ENCODE measurements at places on chromosomes 6 and 20.

- no peak for DNase-seq
These were observed 59.7 kb upstream of the GLP1R start for GRCh38 chr6:38988736-38989449.

- no peak for DNase-seq
These were observed 520 bp downstream of the SLC24A3 start for GRCh38 chr20:19212821-19213502.

- peak; percentile 5 for DNase-seq
These were observed 38.3 kb downstream of the HECA start for GRCh38 chr6:139173172-139173571.

GRCh38 chr6:131761060-131761761 lies 46.6 kb upstream of the ENPP1 start:
- no peak for DNase-seq

GRCh38 chr6:44549516-44549915 lies 162.0 kb downstream of the CDC5L start:
- DNase-seq: no peak

DNA sequence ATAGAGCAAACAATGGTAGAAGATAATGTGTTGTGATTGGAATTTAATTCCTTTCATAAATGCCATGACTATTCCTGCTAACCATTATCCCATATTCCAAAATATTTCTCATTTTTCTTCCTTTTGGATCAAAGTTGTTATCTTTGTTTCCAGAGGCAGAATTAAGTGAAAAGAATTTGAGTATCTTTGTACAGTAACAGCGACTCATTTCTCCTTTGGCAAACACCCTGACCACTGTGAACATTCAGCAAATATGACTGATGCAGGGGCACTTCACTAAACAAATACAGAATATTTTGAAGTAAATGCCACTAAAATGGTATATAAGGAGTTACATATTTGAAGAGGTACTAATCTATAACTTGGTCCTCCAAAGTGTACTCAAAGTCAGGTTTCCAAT lies 105.0 kb upstream of the LAMP5 start:
- DNase-seq: no peak

GRCh38 chr6:126437205-126437604 lies 97.3 kb downstream of the CENPW start:
- DNase-seq: no peak

DNA sequence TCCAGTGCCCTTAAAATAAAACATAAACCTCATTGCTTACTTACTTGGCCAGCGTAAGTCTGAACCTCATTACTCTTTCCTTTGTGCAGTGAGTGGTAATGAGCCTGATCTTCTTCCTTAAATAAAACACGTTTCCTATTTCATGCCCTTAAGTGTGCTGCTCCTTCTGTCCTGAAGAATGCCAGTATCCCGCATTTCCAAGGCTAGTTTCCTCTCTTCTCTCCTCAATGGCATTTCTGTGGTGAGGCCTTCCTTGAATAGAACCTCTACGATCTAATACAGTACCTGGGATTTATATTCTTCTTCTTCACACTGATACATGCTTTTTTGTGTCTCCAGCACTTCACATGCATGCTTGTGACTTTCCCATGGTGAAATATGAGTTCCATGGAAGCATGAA lies 523.4 kb upstream of the CDH4 start:
- no peak for DNase-seq

GRCh38 chr6:104421650-104422049 lies 438.1 kb downstream of the HACE1 start:
- no peak for DNase-seq

Measured in activated CD8-positive, alpha-beta memory T cell treated with anti-CD3 and anti-CD28 coated beads for 4 hours (primary cell).